ENCODE measurements at places on chromosomes 6 and 20. TPM values are rescaled to one million over a fixed set of nuclear protein-coding genes. Genes with fewer than 3 reads are reported as not detected.

The MLIP gene
- 0.43 TPM for total RNA-seq

The LY6G5C gene
- total RNA-seq = 18.3 TPM

The C6orf15 gene
- not detected for total RNA-seq

The MBOAT1 gene
- 5.3 TPM for total RNA-seq

The SPAG4 gene
- total RNA-seq = 21.6 TPM

The SMOC2 gene
- total RNA-seq = 140 TPM

The MPC1 gene
- total RNA-seq = 22.5 TPM

The HLA-F gene
- total RNA-seq = 25.3 TPM

The TRIM31 gene
- 0.50 TPM for total RNA-seq

The CST7 gene
- total RNA-seq = not detected

The KHDRBS2 gene
- total RNA-seq = 1.8 TPM

The RNF8 gene
- 44.0 TPM for total RNA-seq

The ULBP2 gene
- 2.0 TPM for total RNA-seq

Data from testis (tissue), 5 donors.